Type B pancreatic cell (in vitro differentiated cells): ENCODE measurements at places on chromosomes 16 and 17. TPM values are rescaled to one million over a fixed set of nuclear protein-coding genes. Genes with fewer than 3 reads are reported as not detected.

DNA sequence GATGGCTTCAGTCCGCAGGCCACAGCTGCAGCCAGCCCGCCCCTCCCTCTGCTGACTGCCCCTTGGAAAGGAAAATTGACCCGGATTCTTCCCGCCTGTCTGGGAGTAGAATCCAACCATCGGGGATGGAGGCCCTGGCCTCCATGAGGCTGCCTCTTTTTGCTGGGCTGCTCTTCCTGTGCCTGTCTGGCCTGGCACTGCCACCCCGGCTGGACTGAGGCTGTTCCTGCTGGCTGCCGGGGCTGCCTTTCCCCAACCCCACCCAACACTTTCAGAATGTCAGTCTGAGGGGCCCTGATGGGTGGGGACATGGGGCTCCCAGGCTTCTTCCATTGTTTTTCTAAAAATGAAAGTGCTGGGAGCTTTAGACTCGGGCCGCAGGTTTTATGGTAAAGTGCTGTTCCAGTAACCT is 7.3 kb downstream of the BAHCC1 start:
- no peak for DNase-seq
- peaks cover 4% of the 10 kb centered on the region for H3K36me3 ChIP-seq
- H3K4me1 ChIP-seq, result peaks cover 54% of the 10 kb centered on the region
- peak overlapping the region; percentile 97 for H3K27ac ChIP-seq
- peaks cover 3% of the 10 kb centered on the region for H3K27me3 ChIP-seq

GRCh38 chr17:80676096-80676466 is 131.4 kb downstream of the RPTOR start:
- H3K4me3 ChIP-seq, result no peak overlapping the region
- peaks cover 9% of the 10 kb centered on the region for H3K36me3 ChIP-seq
- H3K27me3 ChIP-seq, result no peaks in the 10 kb centered on the region
- DNase-seq, result no peak
- H3K27ac ChIP-seq, result no peak overlapping the region
- peaks cover 33% of the 10 kb centered on the region for H3K4me1 ChIP-seq

DNA sequence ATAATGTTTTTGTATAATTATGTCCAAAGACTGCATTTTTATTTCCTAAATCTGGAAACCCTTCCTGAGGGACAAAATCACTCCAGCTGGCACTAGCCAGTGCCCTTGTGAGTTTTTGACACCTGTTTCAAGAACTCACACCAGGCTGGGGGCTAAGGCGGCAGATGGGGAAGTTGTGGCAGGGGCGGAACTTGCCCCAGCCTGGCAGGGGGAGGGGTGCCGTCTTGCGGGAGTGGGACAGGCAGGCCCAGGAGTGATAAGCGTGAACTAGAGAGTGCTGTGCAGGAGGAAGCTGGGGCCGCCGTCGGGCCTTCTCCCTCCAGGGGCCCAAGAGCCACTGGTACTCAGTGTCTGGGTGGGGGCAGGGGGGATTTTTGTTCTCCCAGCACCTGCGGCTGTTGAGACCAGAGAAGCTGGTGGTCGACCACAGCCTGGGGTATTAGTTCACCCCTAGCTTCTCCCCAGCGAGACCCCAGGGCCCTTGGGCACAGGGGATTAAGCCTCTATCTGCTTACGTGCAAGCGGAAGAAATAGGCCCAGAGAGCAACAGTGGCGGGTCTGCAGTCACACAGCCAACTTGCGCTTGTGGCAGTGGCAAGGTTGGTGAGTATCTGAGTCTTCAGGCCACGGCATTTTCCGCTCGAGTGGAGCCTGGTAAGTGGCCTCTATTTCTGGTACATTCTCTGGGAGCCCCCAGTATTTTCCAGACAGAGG is 40.2 kb upstream of the PLCG2 start:
- no peak overlapping the region for H3K27ac ChIP-seq
- H3K4me1 ChIP-seq, result peaks cover 6% of the 10 kb centered on the region
- H3K36me3 ChIP-seq, result no peaks in the 10 kb centered on the region

DNA sequence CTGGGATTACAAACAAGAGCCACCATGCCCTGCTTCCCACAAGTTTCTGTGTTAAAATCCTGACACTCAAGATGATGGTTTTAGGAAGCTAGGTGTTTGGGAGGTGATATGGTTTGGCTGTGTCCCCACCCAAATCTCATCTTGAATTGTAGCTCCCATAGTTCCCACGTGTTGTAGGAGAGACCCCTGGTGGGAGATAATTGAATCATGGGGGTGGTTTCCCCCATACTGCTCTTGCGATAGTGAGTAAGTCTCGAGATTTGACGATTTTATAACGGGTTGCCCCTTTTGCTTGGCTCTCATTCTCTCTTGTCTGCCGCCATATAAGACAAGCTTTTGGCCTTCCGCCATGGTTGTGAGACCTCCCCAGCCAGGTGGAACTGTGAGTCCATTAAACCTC is 17.2 kb upstream of the SMG1 start:
- H3K36me3 ChIP-seq, result no peaks in the 10 kb centered on the region
- DNase-seq, result no peak
- H3K27ac ChIP-seq, result no peak overlapping the region
- H3K4me1 ChIP-seq, result no peaks in the 10 kb centered on the region
- H3K27me3 ChIP-seq, result no peaks in the 10 kb centered on the region
- no peak overlapping the region for H3K4me3 ChIP-seq

DNA sequence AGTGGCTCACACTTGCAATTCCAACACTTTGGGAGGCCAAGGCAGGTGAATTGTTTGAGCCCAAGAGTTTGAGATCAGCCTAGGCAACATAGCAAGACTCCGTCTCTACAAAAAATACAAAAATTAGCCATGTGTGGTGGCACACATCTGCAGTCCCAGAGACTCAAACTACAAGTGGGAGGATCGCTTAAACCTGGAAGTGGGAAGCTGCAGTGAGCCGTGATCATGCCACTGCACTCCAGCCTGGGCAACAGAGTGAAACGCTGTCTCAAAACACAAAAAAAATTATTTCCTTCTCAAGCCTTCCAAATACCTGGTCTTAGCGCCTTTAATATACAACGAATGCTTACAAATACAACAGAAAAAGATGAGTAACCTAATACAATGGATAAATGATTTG is 19.7 kb upstream of the CBX2 start:
- H3K27ac ChIP-seq, result no peak overlapping the region
- no peak overlapping the region for H3K4me3 ChIP-seq
- peaks cover 5% of the 10 kb centered on the region for H3K27me3 ChIP-seq
- no peak for DNase-seq

DNA sequence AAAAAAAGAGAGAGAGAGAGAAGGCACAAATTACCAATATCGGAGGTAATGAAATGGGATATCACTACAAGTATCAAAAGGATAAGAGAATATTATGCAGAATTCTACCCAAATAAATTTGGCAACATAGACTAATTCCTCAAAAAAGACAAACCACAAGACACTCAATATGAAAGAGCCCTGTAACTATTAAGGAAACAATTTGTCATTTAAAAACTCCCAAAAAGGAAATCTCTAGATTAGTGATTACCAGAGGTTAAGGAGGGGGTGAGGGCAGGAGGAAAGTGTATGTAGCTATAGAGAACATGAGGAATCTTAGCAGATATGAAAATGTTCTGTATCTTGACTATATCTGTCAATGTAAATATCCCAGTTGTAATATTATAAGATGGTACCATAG is 54.0 kb downstream of the CFDP1 start:
- no peak for DNase-seq
- H3K27ac ChIP-seq, result no peak overlapping the region
- H3K27me3 ChIP-seq, result no peaks in the 10 kb centered on the region
- H3K4me1 ChIP-seq, result peaks cover 31% of the 10 kb centered on the region

- H3K4me3 ChIP-seq, result peak overlapping the region; percentile 100
- H3K27ac ChIP-seq, result peak overlapping the region; percentile 3
- H3K27me3 ChIP-seq, result no peaks in the 10 kb centered on the region
Observed at GRCh38 chr16:67228034-67228785, 1.3 kb downstream of the TMEM208 start.

- no peak for DNase-seq
- peak overlapping the region; percentile 95 for H3K4me3 ChIP-seq
- H3K27me3 ChIP-seq, result no peaks in the 10 kb centered on the region
- peaks cover 49% of the 10 kb centered on the region for H3K4me1 ChIP-seq
Observed at GRCh38 chr17:76670020-76670717, 26.6 kb upstream of the ST6GALNAC1 start.

KRTAP4-4 gene
- not detected in 2 replicates for total RNA-seq

ZP2 gene
- not detected in 2 replicates for total RNA-seq

RNU2-1 gene
- total RNA-seq, result 3,940 and 6,478 TPM in 2 replicates

KRT23 gene
- total RNA-seq, result 49.7 and 464 TPM in 2 replicates

NFATC2IP gene
- total RNA-seq, result 41.3 and 64.4 TPM in 2 replicates

SLC16A6 gene
- 0.67 and 1.6 TPM in 2 replicates for total RNA-seq

KRTAP1-5 gene
- not detected in 2 replicates for total RNA-seq

TP53TG3 gene
- total RNA-seq, result not detected in 2 replicates

SPATA32 gene
- total RNA-seq, result not detected in 2 replicates

TTYH2 gene
- 2.2 and 12.4 TPM in 2 replicates for total RNA-seq

GAN gene
- 14.8 and 32.7 TPM in 2 replicates for total RNA-seq

VAT1 gene
- total RNA-seq, result 167 and 274 TPM in 2 replicates

CPHXL2 gene
- total RNA-seq, result not detected in 2 replicates
